Hippocampal formation (tissue), 2 donors: ENCODE measurements at places on chromosomes 2 and 18.

GRCh38 chr2:235170016-235170415 lies 218.2 kb downstream of the SH3BP4 start:
- no peak for DNase-seq

- no peak for DNase-seq
Measured at GRCh38 chr2:138877421-138877820, 97.2 kb upstream of the NXPH2 start.

DNA sequence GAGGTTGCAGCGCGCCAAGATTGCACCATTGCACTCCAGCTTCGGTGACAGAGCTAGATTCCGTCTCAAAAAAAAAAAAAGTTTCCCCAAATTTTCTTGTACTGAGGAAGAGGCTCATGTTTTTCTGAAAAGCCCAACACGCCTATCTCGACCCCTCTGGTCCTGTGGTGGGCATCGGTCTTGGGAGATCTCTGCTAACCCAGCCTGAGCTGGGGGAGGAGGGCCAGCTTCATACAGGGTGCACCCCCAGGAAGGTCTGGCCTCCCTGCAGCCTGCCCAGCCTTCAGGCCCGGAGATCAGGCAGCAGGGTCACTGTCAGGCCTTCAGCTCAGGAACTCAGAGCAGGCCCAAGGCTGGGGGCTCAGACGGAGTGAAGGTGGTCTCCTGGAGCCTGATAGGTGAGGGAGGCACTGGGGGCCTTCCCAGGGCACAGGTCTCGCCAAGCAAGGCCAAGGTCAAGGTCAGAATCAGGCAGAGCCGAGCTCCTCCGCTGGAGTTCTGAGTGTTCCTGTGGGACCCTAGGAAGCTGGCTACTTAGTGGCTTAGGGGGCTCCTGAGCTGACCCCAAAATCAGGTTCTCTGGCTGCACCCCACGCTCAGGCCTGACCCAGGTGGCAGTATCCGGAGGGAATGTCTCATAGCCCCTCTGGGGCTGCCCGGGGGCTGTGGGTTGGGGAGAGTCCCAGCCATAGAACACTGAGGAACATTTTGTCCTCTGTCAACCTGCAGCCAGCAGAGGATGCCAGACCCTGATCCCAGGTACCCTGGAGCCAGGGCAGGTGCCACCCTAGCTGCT lies 37.9 kb upstream of the SMAD7 start:
- DNase-seq, result no peak

DNA sequence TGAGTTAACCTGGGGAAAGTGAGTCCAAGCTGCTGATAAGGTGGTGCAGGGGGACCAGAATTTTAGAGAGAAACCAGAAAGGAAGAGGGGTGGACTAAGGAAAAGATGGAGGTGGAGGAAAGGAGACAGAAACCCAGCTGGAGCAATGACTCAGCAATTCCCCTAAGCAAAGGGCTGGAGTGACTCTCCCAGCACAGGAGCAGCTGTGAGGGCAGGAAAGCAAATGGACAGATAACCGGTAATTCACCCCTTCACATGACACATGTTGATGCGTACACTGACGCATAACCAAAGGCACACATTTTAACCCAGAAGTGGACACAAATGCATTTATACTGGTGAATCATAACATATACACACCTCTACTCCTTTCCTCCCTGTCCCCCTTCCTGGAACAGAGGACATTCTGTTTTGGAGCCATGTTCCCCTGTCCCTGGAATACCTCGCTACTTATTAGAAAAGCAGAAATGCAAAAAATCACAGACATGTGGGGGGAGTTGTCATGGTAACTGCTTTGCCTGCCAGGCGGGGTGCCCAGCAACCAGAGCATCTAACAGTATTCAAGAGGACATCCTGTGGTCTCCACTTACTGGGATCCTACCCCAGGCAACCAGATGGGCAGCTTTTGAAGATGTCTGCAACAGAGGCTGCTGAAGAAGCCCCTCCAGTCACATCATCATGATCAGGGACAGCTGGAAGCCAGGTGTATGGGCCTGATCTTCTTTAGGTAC lies 4.7 kb downstream of the CDK5R2 start:
- no peak for DNase-seq

DNA sequence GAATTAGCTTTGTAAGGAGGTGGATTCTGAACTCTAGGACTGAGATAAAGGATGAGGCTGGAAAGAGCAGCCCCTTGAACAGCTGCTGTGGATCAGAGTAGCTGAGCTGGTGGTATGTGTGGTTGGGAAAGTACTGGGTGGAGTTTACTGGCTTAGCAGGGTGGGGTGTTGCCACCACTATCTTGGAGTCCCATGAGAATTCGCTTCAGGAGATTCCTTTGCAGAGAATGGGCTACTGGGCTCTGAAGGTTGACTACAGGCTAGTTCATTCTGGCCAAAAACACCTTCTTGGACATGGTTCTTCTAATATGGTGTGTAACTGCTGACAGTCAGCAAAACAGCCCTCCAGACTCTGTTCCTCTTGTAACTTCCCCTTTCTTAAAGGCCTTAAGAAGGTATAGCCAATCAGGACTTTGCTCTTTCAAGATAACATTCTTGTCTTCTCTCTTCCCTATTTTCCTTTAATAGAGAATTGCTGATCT lies 52.7 kb downstream of the TET3 start:
- peak; percentile 9 for DNase-seq

DNA sequence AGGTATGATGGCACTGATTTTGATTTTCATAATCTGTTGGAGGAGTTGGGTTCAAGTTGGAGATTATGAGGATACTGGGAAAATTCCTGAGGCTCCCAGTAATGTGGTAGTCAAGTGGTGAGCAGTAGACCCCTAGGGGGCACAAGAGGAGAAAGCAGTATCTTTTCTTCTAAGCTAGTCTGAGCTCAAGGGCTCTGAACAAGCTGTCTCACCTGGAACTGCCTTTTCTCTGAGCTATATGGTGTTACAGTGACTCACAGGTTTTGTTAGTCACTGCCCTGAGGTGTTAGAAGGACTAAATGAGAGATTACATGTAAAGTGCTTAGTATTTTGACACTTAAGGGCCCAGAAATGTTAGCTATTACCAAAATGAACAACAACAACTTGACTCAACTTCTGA lies 42.2 kb downstream of the CD302 start:
- no peak for DNase-seq

GRCh38 chr2:205682971-205683501 lies 735 bp downstream of the NRP2 start:
- no peak for DNase-seq

- DNase-seq, result no peak
Measured at GRCh38 chr2:217864963-217865772, 137.6 kb downstream of the TNS1 start.

DNA sequence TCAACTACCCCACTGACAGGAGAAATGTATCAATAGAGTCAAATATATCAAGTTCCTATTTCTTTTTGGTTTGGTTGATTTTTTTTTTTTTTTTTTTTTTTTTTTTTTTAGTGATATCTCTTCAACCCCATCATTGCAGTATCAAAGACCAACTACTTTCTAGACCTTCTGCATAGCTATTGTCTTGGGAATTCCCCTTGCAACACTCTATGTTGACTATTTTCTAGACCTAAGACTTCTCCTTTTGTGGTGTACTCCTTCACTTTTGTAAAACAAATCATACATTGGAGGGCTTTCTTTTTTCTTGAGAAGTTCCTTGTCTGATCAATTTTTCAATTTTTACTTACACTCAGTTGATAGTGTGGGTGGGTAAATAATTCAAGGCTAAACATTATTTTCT lies 46.5 kb upstream of the NR4A2 start:
- DNase-seq, result no peak

GRCh38 chr2:120860579-120860922 lies 124.9 kb downstream of the GLI2 start:
- DNase-seq, result no peak

DNA sequence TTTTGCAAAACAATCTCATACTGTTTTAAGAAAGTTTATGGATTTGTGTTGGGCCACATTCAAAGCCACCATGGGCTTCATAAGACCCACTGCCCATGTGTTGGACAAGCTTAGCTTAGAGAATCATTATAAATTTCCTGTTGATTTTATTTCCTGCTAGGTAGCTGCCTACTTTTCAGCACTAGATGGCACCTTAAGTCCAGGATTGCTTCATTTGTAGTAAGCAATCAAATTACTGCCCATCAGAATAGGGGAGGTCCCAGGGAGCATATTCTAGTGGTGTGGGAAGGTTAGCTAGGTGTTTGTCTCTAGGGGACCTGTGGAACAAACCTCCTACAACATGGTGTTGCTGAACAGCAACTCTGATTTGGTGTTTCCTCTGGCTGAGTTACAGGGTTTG lies 11.0 kb upstream of the DCDC2C start:
- no peak for DNase-seq

DNA sequence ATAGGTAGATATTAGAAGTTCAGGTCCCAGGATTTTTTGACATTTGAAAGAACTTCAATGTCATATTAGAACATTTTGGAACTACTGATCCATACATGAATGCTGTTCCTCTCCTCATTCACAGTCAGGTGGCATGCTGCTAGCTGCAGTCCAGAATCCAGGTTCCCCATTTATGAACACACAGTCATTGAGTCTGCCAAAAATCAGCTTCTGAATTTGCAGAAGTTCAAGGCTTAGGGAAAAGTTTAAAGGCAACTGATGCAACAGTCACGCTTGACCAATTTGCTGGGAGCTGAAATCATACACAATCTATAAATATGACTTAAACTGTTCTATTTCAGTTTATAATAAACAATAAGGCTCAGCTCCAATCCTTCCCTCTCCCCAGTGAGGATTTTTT lies 17.3 kb upstream of the TTR start:
- DNase-seq, result no peak

DNA sequence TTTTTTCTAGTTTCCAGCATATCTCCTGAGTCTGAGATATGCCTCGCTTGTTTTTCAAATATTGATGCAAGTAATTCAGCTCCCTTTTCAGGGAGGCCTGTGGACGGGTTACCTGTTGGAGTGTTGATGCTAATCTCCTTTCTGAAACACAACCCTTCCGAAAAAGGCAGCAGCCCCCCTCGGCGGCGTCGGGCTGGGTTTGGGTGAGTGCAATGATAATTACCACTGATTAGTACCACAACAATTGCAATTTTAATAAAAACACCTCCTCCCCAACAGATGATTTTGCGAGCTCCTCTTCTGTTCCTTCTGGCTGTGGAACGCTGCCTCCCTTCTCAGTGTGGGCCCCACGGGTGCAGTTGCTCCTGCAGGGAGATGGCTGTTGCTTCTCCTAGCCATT lies 66.3 kb downstream of the PTGR3 start:
- no peak for DNase-seq

DNA sequence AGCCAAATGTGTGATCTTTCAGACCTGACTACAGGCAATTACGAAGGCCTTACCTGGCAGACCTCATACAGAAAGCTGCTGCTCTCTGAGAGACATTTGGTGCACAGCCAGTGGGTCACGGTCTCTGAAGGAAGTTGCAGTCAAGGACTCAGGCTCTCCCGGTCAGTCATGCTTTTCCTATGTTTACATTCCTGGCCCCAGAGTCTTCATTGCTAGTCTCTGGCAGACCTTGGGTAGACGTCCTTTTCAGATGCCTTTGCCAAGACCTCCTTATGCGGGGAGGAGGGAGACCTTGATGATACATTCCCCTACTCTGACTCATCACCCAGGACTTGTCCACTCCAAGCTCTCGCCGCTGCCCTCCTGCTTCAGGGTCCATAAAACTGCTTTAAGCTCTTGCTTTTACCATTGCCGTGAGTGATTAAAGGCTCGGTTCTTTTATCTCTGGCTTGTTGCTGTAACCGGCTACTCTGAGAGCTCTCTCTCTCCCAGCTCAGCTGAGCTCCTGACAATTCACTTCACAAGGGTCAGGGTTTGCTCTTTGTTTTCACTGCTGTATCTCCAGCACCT lies 62.0 kb upstream of the SLC35F5 start:
- DNase-seq, result no peak

- no peak for DNase-seq
Measured at GRCh38 chr2:171617981-171618380, 69.3 kb upstream of the DYNC1I2 start.

- peak; percentile 14 for DNase-seq
Measured at GRCh38 chr2:217993817-217994463, 8.9 kb downstream of the TNS1 start.

DNA sequence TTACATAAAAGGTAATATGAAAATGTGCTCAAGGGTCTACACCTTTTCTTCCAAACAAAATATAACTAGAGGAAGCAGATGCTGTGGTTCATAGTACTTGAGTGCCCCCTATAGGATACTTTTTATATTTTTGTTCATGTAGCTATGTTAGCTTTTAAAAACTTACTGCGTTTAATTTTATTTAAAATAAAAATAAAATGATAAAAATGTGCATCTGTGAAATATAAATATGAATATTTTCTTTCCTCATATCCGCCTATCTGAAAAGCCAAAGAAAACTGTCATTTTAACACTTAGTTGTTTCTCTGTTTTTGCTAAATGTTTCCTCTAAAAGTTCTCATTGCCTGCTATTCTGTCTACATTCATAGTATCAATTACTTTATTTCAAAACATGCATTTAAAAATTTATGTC lies 9.6 kb upstream of the LRP1B start:
- no peak for DNase-seq

DNA sequence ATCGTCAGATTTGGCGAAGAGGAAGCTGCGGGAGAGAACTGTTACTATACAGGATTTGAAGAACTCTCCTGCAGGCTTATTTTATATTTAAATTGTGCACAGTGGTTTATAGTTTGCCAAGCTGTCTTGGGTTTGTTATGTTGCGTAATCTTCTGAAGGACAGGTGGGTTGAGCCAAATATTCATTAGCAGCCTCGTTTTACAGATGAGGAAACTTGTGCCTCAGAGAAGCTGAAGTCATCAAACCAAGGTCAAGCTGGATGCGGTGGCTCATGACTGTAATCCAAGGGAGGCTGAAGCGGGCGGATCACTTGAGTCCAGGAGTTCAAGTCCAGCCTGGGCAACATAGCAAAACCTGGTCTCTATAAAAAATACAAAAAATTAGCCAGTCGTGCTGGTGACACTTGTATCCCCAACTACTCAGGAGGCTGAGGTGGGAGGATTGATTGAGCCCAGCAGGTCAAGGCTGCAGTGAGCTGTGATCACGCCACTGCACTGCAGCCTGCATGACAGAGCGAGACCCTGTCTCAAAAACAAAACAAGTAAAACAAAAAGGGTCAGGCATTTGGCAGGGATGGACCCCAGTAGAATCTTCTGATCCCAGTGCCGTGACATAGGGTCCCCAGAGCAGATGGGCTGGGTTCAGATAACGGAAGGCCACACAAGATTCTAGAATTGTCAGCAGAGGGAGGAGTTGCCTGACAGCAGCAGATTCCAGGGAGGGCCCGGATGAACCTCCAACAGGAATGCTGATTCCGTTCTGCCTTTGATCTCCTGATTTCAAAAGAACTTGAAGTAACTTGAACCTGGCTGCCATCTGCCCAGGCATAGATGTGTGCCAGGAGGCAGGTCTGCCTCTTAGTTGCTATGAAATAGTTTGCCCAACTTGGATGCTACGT lies 50.6 kb downstream of the SH3BP4 start:
- DNase-seq, result no peak
